ENCODE measurements at places on chromosomes 6 and 20.

- H3K27ac ChIP-seq = no peak overlapping the region
- H3K4me3 ChIP-seq = no peak overlapping the region
- no peaks in the 10 kb centered on the region for H3K27me3 ChIP-seq
- no peaks in the 10 kb centered on the region for H3K36me3 ChIP-seq
Measured at GRCh38 chr20:53816872-53817398, 223.3 kb upstream of the ZNF217 start.

GRCh38 chr6:10720265-10720959 is 2.5 kb upstream of the TMEM14C start:
- H3K27ac ChIP-seq = peak overlapping the region; percentile 90
- peaks cover 2% of the 10 kb centered on the region for H3K36me3 ChIP-seq
- H3K4me3 ChIP-seq = peak overlapping the region; percentile 75
- DNase-seq = peak; percentile 74
- H3K4me1 ChIP-seq = peaks cover 25% of the 10 kb centered on the region
- no peaks in the 10 kb centered on the region for H3K27me3 ChIP-seq

DNA sequence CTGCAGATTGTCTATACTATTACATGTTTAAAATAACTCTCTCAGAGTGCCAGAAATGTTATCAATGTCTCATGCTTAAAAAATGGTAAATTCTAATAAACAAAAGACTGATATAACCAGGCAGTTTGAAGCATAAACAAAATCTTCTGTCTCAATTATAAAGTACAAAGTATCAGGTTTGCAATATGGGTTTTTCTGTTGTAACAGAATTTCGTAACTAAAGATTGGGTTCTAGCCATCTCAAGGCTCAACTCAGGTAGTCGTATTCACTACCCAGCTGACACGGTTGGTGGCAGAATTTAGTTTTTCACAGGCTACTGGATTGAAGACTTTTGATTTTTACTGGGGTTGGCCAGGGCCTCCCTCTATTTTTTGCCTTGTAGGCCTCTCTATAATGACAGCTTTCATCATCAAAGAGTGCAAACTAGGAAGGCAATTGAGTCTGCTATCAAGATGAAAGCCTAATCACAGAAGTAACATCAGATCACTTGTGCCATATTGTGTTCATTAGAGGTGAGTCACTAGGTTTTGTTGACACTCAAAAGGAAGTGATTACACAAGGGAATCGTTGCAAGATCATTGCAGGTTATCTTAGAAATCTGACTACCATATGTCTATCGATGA is 3.6 kb downstream of the CYP39A1 start:
- no peak overlapping the region for H3K4me3 ChIP-seq
- H3K4me1 ChIP-seq = peaks cover 7% of the 10 kb centered on the region
- H3K27ac ChIP-seq = no peak overlapping the region
- H3K36me3 ChIP-seq = no peaks in the 10 kb centered on the region

GRCh38 chr6:98583506-98583905 is 250.9 kb upstream of the POU3F2 start:
- H3K27ac ChIP-seq = no peak overlapping the region
- H3K4me3 ChIP-seq = no peak overlapping the region
- no peak for DNase-seq
- H3K36me3 ChIP-seq = no peaks in the 10 kb centered on the region
- no peaks in the 10 kb centered on the region for H3K4me1 ChIP-seq

- H3K4me3 ChIP-seq = no peak overlapping the region
- no peaks in the 10 kb centered on the region for H3K36me3 ChIP-seq
- H3K27me3 ChIP-seq = no peaks in the 10 kb centered on the region
- no peak overlapping the region for H3K27ac ChIP-seq
Measured at GRCh38 chr6:29757701-29758293, 34.6 kb downstream of the HLA-F start.

GRCh38 chr6:1313384-1313766 is 1.5 kb downstream of the FOXQ1 start:
- peaks cover 55% of the 10 kb centered on the region for H3K27me3 ChIP-seq
- H3K36me3 ChIP-seq = no peaks in the 10 kb centered on the region
- no peak overlapping the region for H3K27ac ChIP-seq
- peaks cover 37% of the 10 kb centered on the region for H3K4me1 ChIP-seq

GRCh38 chr6:109001291-109001894 is 93.3 kb downstream of the SESN1 start:
- H3K27me3 ChIP-seq = no peaks in the 10 kb centered on the region
- H3K36me3 ChIP-seq = peaks cover 47% of the 10 kb centered on the region
- no peak overlapping the region for H3K4me3 ChIP-seq
- H3K27ac ChIP-seq = no peak overlapping the region
- H3K4me1 ChIP-seq = peaks cover 37% of the 10 kb centered on the region

- no peak overlapping the region for H3K4me3 ChIP-seq
- peaks cover 10% of the 10 kb centered on the region for H3K4me1 ChIP-seq
- no peak for DNase-seq
- H3K27ac ChIP-seq = no peak overlapping the region
Measured at GRCh38 chr20:22789676-22790075, 205.3 kb upstream of the FOXA2 start.

- H3K4me1 ChIP-seq = peaks cover 38% of the 10 kb centered on the region
- no peak overlapping the region for H3K27ac ChIP-seq
- no peak overlapping the region for H3K4me3 ChIP-seq
- peaks cover 8% of the 10 kb centered on the region for H3K36me3 ChIP-seq
- no peak for DNase-seq
Measured at GRCh38 chr6:157090736-157091135, 232.6 kb downstream of the TMEM242 start.

DNA sequence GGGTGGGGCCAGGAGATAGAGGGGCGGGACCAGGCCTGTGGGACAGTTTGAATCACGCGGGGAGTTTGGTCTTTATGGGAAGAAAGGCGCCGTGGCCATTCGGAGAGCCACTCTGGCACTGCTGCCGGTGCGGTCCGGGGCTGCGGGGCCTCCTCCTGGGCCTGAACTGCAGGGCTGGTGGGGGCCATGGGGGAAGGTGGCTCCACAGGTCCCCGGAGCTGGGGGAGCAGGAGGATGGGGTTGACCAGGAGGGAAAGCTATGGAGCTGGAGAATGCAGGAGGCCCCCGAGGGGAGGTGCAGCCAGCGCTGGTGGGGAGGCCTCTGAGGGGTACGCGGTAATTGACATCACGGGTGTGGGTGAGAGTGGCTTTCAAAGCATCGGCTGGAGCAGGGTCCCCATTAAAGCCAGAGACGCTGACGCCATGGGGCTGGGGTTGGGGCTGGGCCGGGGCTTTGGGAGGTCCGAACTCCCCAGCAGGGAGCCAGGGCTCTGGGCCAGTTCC is 1.8 kb upstream of the BHLHE23 start:
- H3K27me3 ChIP-seq = peaks cover 97% of the 10 kb centered on the region
- DNase-seq = no peak
- H3K4me1 ChIP-seq = peaks cover 20% of the 10 kb centered on the region
- no peak overlapping the region for H3K27ac ChIP-seq
- H3K36me3 ChIP-seq = no peaks in the 10 kb centered on the region

GRCh38 chr20:23255716-23256385 is 94.7 kb upstream of the NXT1 start:
- H3K27me3 ChIP-seq = peaks cover 4% of the 10 kb centered on the region
- peaks cover 18% of the 10 kb centered on the region for H3K4me1 ChIP-seq
- H3K36me3 ChIP-seq = no peaks in the 10 kb centered on the region
- DNase-seq = no peak
- H3K4me3 ChIP-seq = no peak overlapping the region

DNA sequence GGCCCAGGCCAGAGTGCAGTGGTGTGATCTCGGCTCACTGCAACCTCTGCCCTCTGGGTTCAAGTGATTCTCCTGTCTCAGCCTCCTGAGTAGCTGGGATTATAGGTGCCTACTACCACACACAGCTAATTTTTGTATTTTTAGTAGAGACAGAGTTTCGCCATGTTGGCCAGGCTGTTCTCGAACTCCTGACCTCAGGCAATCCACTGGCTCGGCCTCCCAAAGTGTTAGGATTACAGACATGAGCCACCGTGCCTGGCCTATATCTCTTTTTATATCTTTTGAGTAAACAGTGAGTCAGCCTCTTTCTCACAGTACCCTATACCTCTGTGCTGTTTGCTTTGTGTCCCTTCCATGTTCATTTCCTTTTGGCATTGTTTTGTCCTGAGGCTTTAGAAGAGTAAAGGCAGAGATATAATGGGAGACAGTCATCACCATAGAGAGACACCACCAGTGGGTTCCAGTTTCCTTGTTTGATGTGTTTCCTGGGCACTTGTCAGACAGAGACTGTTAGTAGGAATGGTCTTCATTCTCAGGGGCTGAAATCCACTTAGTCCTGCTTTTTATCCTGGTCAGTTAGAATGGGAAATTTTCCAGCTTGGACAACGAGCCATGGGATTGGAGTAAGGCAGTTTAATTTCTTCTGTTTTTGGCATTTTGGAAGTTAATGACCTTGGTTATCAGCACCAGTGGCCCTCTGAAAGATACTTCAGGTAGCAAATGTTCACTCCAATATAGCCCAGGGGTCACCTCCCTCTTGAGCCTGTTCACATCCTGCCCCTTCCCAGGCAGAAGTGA is 32.2 kb upstream of the ASXL1 start:
- H3K4me1 ChIP-seq = peaks cover 15% of the 10 kb centered on the region
- no peaks in the 10 kb centered on the region for H3K27me3 ChIP-seq
- H3K36me3 ChIP-seq = peaks cover 25% of the 10 kb centered on the region
- no peak overlapping the region for H3K4me3 ChIP-seq
- H3K27ac ChIP-seq = no peak overlapping the region

DNA sequence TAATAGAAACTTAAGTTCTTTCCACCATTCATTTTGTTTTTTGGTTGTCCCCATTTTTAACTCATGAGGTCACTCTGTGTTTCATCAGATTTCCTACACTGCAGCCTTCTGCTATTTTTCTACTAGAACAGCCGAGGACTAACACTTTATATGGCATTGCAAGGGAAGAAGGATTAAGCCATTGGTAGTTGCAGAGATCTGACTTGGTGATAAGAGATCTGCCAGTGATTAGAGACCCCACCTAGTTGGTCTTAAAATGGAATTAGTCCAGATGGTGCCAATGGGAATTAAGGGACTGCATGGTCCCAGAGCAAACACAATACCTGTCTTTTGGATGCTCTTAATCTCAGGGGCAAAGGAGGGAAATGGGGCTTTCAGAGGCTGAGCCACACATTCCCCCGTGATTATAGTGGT is 125.5 kb upstream of the TMEM170B start:
- no peaks in the 10 kb centered on the region for H3K36me3 ChIP-seq
- peak overlapping the region; percentile 3 for H3K27ac ChIP-seq
- no peak for DNase-seq
- peaks cover 24% of the 10 kb centered on the region for H3K4me1 ChIP-seq
- no peaks in the 10 kb centered on the region for H3K27me3 ChIP-seq
- no peak overlapping the region for H3K4me3 ChIP-seq

DNA sequence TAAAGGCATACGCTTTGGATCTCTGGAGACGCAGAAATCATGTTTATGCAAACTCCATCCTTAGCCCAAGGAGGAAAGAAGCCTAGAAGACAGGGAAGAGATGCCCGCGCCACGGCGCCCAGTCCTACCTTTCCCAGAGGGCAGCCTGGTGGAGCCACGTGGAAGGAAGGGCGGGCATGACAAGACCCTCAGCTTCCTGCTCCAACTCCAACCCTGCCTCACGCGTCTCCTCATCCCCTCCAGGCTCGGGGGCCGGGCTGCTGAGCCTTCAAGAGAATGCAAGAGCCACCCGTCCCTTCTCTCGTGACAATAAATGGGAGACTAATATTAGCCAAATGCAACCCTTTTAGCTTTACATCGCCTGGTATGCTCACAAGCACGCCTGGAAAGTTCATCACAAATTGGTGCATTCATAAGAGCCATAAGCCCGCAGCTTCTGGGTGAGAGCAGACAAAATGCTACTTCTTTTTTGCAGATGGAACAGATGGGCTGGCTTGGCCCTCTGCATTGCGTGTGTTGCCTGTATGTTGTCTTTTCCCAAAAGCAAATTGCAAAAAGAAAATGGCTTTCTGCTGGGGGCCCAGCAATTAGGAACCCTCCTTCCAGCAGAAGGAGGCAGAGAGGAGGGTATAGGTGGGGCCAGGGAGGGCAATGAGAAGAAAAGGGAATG is 8.2 kb upstream of the NTSR1 start:
- H3K27ac ChIP-seq = no peak overlapping the region
- H3K4me3 ChIP-seq = no peak overlapping the region
- H3K4me1 ChIP-seq = peaks cover 22% of the 10 kb centered on the region
- peaks cover 16% of the 10 kb centered on the region for H3K27me3 ChIP-seq
- H3K36me3 ChIP-seq = no peaks in the 10 kb centered on the region
- no peak for DNase-seq

- no peak overlapping the region for H3K4me3 ChIP-seq
- H3K27me3 ChIP-seq = no peaks in the 10 kb centered on the region
- H3K4me1 ChIP-seq = peaks cover 5% of the 10 kb centered on the region
- DNase-seq = no peak
- no peaks in the 10 kb centered on the region for H3K36me3 ChIP-seq
Measured at GRCh38 chr6:2563635-2564034, 187.1 kb downstream of the MYLK4 start.

- no peak for DNase-seq
- peak overlapping the region; percentile 20 for H3K27ac ChIP-seq
- H3K27me3 ChIP-seq = no peaks in the 10 kb centered on the region
- H3K36me3 ChIP-seq = no peaks in the 10 kb centered on the region
- no peak overlapping the region for H3K4me3 ChIP-seq
- H3K4me1 ChIP-seq = peaks cover 14% of the 10 kb centered on the region
Measured at GRCh38 chr6:11404838-11405237, 132.7 kb upstream of the TMEM170B start.

DNA sequence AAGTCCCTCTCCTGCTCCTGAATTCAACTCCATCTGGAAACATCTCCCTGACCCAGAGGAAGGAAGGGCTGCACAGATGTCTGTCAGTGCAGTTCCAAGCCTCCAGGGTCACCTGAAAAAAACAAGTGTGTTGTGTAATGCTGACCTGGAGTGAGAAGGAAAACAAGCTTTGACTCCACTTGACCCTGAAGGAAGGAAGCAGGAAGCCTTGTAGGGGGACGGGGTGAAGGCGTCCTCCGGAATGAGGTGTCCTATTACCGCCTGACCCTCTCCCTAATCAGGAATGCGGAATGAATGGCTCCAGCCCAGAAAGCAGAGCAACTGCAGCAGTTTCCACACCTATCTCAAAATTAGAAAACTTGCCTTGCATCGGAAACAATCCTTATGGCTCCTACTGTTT is 13.9 kb upstream of the ADGRF5 start:
- no peaks in the 10 kb centered on the region for H3K36me3 ChIP-seq
- H3K27ac ChIP-seq = peak overlapping the region; percentile 62
- H3K27me3 ChIP-seq = no peaks in the 10 kb centered on the region
- H3K4me1 ChIP-seq = peaks cover 69% of the 10 kb centered on the region
- H3K4me3 ChIP-seq = no peak overlapping the region
- peak; percentile 60 for DNase-seq

DNA sequence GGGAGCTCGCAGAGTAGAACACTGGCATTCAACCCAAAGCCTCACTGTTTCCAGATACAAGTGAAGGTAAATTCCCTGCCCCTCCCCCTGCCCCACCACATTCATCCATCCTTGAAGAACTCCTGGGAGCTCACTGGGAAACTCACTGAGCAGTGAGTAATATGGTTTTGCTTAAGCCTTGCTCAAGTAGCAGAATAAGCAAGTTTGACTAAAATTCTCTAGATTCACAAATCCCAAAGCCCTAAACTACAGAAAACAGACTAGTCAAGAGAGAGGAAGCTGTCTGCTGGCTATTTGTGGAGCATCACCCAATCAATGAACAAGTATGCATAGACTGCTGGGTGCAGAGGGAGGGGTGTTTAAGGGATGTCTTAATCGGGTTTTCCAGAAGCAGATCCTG is 82.1 kb downstream of the UNC5CL start:
- no peak overlapping the region for H3K27ac ChIP-seq
- no peaks in the 10 kb centered on the region for H3K4me1 ChIP-seq
- H3K4me3 ChIP-seq = no peak overlapping the region
- no peaks in the 10 kb centered on the region for H3K27me3 ChIP-seq
- no peaks in the 10 kb centered on the region for H3K36me3 ChIP-seq

Measured in lower lobe of right lung (tissue), 2 donors.